HEK293T (cell line): ENCODE measurements at places on chromosomes 7 and 10.
A peak's percentile ranks its signal among the peaks of the same experiment; 100 is the strongest.

DNA sequence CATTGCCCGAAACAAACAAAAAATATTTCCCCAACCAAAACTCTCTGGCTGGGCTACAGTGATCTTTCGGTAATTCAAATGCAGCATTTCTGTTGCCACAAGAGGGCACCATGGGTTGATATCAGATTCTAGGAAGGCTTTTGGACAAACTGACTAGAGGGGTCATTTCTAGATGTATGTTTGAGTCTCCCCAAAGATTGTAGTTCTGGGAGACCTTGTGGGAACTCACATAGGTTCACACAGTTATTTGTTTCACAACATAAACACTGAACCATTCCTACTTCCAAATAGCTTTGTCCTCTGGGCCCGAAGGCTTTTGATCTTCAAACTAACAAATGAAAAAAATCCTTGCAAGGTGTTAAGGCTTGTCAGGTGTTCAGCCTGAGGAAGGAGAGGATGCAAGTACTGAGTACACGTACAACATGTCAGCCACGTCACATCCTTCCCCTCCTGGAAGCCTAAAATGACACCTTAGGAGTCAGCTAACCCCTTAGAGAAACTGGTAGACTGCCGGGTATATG is 37.0 kb upstream of the IL15RA start:
- DNase-seq: peak; percentile 59

DNA sequence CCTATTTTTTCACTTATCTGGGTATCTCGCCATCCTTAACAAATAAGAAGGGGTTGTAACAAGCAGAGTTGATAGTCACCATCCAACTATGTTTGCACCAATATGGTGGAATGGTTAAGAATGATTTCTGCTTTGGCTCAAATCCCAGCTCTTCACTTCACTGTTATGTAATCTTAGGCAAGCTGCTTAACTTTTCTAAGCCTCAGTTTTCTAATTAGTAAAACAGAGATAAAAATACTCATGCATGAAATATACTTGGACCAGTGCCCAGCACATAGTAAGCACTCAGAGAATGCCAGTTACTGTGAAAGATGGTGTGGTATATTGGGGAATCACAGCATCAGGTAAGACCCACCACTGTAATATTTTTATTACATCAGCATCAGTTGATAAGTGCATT is 33.6 kb downstream of the ABCB1 start:
- no peak for DNase-seq

DNA sequence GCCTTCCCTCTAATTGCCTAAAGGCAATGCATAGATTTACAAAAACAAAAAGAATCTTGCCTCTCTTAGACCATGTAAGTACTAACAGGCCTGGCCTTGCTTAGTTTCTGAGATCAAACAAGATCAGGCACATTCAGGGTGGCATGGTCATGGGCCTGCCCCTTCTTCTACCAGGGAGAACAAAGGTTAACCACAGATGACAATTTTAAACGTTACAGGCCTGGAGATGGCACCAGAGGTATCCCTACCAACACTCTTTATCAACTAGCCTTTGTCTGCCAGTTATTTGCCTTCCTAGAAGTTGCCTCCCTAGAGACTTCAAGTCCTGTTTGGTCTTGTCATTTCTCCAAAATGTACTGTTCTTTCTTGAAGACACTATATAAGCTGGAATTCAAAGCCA is 252.6 kb downstream of the DOCK4 start:
- no peak for DNase-seq

- peak; percentile 68 for DNase-seq
These were observed 210.1 kb downstream of the TNS3 start for GRCh38 chr7:47371733-47372368.

DNA sequence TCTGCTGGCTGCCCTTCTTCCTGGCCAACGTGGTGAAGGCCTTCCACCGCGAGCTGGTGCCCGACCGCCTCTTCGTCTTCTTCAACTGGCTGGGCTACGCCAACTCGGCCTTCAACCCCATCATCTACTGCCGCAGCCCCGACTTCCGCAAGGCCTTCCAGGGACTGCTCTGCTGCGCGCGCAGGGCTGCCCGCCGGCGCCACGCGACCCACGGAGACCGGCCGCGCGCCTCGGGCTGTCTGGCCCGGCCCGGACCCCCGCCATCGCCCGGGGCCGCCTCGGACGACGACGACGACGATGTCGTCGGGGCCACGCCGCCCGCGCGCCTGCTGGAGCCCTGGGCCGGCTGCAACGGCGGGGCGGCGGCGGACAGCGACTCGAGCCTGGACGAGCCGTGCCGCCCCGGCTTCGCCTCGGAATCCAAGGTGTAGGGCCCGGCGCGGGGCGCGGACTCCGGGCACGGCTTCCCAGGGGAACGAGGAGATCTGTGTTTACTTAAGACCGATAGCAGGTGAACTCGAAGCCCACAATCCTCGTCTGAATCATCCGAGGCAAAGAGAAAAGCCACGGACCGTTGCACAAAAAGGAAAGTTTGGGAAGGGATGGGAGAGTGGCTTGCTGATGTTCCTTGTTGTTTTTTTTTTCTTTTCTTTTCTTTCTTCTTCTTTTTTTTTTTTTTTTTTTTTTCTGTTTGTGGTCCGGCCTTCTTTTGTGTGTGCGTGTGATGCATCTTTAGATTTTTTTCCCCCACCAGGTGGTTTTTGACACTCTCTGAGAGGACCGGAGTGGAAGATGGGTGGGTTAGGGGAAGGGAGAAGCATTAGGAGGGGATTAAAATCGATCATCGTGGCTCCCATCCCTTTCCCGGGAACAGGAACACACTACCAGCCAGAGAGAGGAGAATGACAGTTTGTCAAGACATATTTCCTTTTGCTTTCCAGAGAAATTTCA is 1.7 kb downstream of the ADRB1 start:
- DNase-seq: no peak

GRCh38 chr7:4904346-4904745 is 20.8 kb upstream of the RADIL start:
- DNase-seq: no peak

DNA sequence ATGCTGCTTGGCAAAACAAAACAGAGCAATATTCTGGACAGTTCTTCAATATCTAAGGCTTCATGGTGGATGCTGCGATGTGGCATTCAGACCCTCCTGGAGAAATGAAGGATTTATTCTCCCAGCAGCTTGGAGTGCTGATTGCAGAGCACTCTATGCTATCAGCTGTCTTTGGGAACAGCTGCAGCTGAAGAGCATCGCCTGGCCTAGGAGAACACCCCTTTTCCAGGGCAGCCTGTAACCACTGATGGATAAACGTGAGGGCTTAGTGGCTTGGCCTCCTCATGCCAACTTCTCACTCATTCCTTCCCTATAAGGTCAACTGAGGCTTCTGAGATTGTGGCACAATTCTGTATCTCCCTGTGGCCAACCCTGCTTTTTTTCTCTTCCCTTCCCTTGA is 638.1 kb upstream of the CNTNAP2 start:
- DNase-seq: no peak

- DNase-seq: no peak
These were observed 356.5 kb upstream of the KLF6 start for GRCh38 chr10:4141471-4141870.

GRCh38 chr10:11353006-11353896 is 258.2 kb downstream of the USP6NL start:
- no peak for DNase-seq

GRCh38 chr10:49319206-49319605 is 20.2 kb downstream of the C10orf71 start:
- DNase-seq: no peak
